Brain (organoid and tissue), 16 donors: ENCODE measurements at places on chromosomes 16 and 17. TPM values are rescaled to one million over a fixed set of nuclear protein-coding genes. Genes with fewer than 3 reads are reported as not detected.

PCGF2 gene
- polyA plus RNA-seq: 88.3 TPM

METRN gene
- polyA plus RNA-seq: 125 TPM

KRTAP16-1 gene
- polyA plus RNA-seq: not detected

PABPN1L gene
- polyA plus RNA-seq: 0.41 TPM

PTGES3L gene
- polyA plus RNA-seq: 1.5 TPM

MC1R gene
- 2.1 TPM for polyA plus RNA-seq

KIF19 gene
- 48.2 TPM for polyA plus RNA-seq

KRTAP1-5 gene
- polyA plus RNA-seq: not detected

CCR7 gene
- polyA plus RNA-seq: not detected

LRRC36 gene
- polyA plus RNA-seq: 5.2 TPM

WSCD1 gene
- polyA plus RNA-seq: 50.7 TPM

HASPIN gene
- 5.0 TPM for polyA plus RNA-seq

MPP2 gene
- 27.6 TPM for polyA plus RNA-seq
